Colonic mucosa (tissue), 4 donors: ENCODE measurements at places on chromosomes 3 and 15. TPM values are rescaled to one million over a fixed set of nuclear protein-coding genes. Genes with fewer than 3 reads are reported as not detected.

The TNIK gene
- 19.9 TPM for total RNA-seq

- H3K4me3 ChIP-seq, result no peak overlapping the region
- H3K4me1 ChIP-seq, result no peaks in the 10 kb centered on the region
- no peaks in the 10 kb centered on the region for H3K27me3 ChIP-seq
- no peak for DNase-seq
Observed at GRCh38 chr3:25257026-25257425, 171.0 kb upstream of the RARB start.

GRCh38 chr15:39364721-39365120 is 216.2 kb upstream of the THBS1 start:
- no peaks in the 10 kb centered on the region for H3K27me3 ChIP-seq
- no peak for DNase-seq
- no peak overlapping the region for H3K27ac ChIP-seq
- H3K4me1 ChIP-seq, result no peaks in the 10 kb centered on the region
- no peak overlapping the region for H3K4me3 ChIP-seq

DNA sequence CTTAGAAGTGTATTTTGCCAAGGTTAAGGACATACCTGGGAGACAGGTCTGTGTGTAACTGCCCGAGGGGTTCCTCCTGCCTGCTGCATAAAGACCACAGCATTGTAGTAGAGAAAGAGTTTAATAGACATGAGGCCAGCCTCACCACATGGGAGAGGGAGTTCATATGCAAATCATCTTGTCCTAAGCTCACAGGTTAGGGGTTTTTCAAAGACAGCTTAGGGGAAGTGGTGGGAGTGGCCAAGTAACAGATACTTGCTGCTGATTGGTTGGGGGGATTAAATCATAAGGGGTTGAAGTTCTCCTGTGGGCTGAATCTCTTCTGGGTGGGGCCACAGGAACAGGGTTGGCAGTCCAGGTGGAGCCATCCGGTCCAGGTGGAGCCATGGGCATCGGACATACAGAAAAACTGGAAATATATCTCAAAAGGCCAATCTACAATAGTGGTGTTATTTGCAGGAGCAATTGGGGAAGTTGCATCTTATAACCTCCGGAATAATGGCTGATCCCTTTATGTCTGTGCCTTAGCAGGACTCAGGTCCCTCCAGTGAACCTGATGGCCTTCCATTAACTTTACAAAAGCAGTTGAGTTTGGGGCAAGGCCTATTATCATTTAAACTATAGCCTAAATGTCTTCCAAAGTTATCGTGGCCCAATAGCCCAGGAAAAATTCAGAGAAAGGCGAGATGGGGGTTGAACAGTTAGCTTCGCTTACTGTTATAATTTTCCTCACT is 86.0 kb upstream of the MFGE8 start:
- no peak overlapping the region for H3K27ac ChIP-seq
- no peaks in the 10 kb centered on the region for H3K27me3 ChIP-seq
- no peaks in the 10 kb centered on the region for H3K4me1 ChIP-seq
- H3K36me3 ChIP-seq, result no peaks in the 10 kb centered on the region

The SEMA7A gene
- total RNA-seq, result 2.0 TPM

GRCh38 chr3:136802481-136802996 is 16.4 kb upstream of the SLC35G2 start:
- no peaks in the 10 kb centered on the region for H3K27me3 ChIP-seq
- DNase-seq, result peak; percentile 29
- no peak overlapping the region for H3K4me3 ChIP-seq
- no peaks in the 10 kb centered on the region for H3K4me1 ChIP-seq
- H3K27ac ChIP-seq, result peak overlapping the region; percentile 34

- DNase-seq, result no peak
- H3K27ac ChIP-seq, result no peak overlapping the region
- H3K4me1 ChIP-seq, result no peaks in the 10 kb centered on the region
- no peaks in the 10 kb centered on the region for H3K36me3 ChIP-seq
Observed at GRCh38 chr3:67535006-67535405, 119.4 kb downstream of the SUCLG2 start.

- H3K36me3 ChIP-seq, result no peaks in the 10 kb centered on the region
- no peaks in the 10 kb centered on the region for H3K27me3 ChIP-seq
- H3K4me3 ChIP-seq, result no peak overlapping the region
Observed at GRCh38 chr3:5437296-5437782, 249.8 kb downstream of the EDEM1 start.

- no peaks in the 10 kb centered on the region for H3K36me3 ChIP-seq
- H3K27ac ChIP-seq, result no peak overlapping the region
- no peaks in the 10 kb centered on the region for H3K27me3 ChIP-seq
- peak; percentile 41 for DNase-seq
- no peaks in the 10 kb centered on the region for H3K4me1 ChIP-seq
Observed at GRCh38 chr3:44114142-44114541, 127.5 kb upstream of the TOPAZ1 start.
